ENCODE measurements at places on chromosomes 7 and 10.

DNA sequence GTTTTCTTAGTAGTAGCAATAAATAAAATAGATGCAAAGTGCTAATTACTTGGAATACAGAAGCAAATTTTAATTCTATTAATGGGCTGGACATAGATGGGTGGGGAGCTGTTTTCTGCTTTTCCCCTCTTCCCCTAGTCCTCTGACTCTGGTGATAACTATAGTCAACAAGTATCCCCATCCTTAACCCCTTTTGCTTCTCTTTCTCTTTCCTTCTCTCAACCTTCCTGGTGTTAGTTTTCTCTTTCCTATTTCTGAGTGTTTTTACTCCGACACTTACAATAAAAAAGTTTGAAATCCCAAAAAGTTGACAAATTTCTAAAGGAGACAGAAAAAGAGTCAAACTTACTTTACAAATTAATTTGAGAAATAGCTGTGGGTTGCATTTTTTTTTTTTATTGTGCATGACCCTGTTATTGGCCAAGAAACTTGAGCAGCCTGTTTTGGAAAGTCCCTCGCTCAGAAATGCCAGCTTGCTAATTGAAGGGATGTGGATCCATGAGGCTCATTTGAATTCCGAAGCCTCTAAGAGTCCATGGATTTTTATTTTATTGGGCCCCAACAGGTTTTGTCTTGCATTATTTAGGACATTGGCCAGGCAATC, 2.4 kb downstream of the FAS start:
- DNase-seq: no peak

DNA sequence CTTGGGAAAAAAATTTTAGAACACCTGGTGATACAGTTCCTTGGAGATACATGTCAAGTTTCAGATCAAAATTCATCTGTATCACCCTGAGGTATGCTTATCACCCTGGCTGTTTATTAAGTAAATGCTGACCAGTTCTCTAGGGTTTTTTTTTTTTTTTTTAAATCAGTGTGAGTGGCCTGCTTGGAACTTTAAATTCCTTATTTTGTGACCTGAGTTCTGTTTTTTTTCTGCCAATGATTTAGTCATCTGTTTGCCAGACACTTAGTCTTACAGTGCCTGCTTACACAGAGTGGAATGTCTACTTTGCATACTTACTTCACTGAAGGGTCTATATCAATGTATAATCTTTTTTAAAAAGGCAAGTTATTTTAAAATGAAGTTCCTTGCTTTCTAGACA, 1.8 kb downstream of the TSPAN13 start:
- DNase-seq: peak; percentile 52

DNA sequence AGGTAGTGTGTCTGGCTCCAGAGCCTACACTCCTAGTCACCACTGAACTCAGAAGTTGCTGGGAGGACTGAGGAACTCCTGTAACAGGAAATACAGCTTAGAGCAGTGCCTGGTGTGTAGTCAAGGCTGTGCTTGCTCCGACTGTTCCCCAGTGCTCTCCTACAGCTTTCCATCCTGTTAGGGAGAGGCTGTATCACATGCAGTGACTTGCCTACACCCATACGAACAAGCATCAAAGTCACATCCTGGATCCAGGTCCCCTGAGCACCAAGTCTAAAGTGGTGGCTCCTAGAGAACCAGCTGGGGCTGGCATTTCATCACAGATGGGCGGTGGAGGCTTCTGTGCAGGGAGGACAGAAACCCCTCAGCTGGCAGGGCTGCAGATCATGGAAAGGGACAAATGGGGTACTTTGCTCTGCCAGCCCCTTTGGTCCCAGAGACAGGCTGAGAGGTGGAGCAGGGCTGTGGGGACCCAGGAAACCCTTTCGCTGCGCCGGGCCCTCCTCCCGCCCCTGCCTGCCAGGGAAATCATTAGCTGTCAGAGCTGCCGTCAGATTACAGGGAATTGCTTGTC, 7.7 kb downstream of the ASB10 start:
- DNase-seq: no peak

DNA sequence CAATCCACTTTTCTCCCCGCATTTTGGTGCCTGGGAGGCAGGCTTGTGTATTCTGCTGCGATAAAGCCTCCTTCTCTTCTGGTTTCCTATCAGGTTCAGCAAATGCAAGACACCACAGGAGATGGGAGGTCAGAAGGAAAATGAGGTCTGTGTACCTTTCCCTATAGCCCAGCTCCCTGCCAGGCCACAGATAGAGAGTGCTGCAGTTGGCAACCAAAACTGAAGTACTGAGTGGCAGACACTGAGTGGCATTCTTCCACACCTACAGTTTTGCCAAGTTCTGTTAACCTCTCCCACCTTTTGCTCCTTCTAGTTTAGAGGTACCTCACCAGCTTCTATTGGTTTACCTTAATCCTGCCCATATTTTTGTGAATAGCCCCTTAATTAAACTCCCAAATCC, 948.4 kb downstream of the SORCS1 start:
- no peak for DNase-seq

GRCh38 chr10:78968943-78969342, 99.8 kb upstream of the ZMIZ1 start:
- DNase-seq: no peak

DNA sequence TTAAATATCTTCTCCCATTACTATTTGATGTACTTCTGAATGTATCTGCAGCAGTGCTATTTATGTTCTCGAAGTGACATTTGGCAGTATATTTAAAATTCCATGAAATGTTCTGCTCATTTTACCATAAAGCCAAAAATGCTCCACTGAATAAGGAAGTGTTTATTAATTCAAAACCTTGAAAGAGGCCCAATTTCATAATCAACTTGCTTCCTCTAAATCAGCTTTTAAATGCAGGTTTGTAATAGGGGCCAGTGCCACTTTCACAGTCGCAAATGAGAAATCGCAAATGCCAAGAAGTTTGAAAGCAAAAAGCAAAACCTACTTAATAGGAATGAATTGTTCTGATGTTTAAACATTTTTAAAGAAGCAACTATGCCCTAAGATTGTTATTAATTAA, 11.4 kb downstream of the NHLRC2 start:
- DNase-seq: no peak

GRCh38 chr7:22476824-22477223, 23.2 kb downstream of the STEAP1B start:
- DNase-seq: no peak

- no peak for DNase-seq
Measured at GRCh38 chr10:105063796-105064195, 422.7 kb downstream of the SORCS3 start.

DNA sequence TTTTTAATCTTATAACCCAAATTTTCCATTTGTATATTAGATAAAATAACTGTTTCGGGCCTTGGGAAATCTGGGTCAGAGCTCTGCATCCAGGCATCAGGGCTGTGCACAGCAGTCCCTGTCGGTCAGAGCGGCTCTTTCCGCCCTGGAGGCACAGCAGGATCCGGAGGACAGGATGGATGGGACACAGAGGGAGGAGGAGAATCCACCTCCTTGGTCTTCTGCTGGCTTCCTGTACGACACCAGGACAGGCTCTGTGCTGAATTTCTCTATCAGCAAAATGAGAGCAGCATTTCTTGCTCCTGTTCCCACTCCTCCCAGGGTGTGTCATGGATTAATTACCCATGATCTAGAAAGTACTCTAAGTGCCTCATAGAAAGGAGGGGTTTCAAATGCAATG, 254.9 kb downstream of the SKAP2 start:
- no peak for DNase-seq

GRCh38 chr10:58322835-58323209, 12.0 kb upstream of the UBE2D1 start:
- DNase-seq: no peak

DNA sequence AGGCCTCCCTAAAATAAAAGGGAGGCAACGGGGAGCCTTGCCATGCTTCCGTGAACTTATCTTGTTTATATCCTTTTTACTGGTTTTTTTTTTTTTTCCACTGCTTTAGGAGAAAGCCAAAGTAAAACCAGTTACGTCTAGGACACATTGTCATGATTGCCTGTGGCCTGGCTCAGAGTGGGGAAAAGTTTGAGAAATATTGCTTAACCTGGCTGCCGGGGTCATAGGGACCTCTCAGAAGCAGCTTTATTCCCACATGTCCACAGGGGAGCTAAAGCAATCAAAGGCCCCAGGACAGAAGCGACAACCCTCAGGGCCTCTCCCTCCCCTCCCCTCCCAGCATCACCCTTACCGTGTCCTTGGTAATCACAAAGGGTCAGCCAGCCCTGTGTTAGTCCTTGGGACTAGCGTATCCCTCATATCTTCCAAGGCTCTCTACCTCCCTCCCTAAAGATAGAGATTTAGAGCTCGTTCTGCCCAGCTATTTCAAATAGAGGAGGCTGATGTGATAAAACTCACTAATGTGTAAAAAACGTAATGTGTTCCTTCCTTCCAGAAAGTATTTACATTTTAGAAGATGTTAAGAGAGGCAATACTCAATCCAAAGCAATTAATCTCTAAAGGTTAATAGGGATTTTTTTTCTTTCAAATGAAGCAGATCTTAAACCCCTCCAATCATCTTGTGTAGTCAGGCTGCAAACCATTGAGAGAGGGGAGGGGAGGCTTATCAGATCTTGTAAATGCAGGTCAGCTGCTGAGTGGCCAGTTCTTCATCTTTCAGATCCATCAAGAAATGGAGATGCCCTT, 64.8 kb upstream of the PRKAR2B start:
- DNase-seq: no peak

DNA sequence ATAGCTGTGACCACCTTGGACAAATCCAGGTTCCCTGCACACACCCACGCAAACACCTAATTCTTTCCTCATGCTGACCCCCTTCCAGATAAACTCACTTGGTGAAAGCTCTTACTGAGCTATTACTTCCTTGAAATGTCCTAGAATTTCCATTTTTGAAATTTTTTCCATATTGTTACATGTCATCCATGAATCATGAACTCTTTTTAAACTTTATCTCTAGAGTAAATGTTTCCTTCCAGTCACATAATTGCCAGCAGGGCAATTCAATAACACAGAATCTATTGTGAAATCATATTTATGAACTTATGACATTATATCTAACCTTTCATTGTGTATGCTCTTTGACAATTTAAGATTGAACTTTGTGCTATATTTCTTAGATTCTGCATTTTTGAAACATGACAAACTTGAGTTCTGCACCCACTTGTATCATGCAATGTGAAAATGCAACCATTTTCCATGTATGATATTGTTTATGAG, 26.8 kb upstream of the FGL2 start:
- no peak for DNase-seq

GRCh38 chr7:97499204-97499603, 232.7 kb upstream of the TAC1 start:
- DNase-seq: peak; percentile 2

DNA sequence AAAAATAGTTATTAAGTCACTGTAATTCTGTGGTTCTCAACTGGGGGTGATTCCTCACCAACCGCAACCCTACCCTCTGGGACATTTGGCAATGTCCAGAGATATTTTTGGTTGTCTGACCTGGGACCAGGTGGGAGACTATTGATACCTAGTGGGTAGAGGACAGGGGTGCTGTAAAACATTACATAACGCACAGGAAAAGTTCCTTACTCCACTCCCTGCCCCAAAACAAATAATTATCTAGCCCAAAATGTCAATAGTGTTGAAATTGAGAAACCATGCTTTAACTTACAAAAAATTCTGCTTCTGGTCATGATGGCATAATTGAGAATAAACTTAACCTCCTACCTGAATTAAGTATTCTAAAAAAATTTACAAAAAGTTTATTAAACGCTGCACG, 177.7 kb upstream of the FEZF1 start:
- DNase-seq: no peak

DNA sequence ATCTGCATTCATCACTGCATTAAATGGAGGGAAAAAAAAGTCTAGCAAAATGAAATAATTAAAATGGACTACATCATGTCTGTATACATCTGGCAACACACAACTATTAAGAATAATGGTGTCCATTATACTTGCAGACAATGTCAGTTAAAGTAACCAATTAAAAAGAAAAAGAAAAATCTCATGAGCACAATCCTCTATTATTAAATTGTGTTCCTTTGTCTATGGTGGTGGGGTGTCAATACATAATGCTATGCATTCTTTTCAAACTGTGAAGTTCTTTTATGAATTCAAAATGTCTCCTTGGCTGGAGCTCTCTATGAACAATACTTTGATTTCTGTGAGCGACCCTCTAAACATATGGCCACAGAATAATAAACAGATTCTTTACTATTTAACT, 63.5 kb downstream of the NRP1 start:
- DNase-seq: no peak

DNA sequence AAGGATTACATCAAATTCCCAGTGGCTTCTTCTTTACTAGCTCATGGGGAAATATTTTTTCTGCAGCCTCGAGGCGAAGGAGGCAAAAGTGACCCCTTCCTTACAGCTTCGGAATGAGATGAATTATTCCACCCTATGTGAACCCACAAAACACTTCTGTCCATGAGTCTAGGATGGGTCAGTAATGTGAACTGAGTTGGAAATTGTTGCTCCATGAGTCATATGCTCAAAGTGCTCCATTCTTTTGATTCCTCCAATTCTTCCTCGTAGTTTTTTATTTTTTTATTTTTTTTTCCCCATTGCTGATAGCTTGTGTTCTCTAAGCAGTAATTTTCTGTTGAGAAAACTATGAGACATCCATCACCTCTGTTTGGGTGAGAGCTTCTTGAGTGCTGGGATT, 31.7 kb upstream of the FAM204A start:
- peak; percentile 90 for DNase-seq

DNA sequence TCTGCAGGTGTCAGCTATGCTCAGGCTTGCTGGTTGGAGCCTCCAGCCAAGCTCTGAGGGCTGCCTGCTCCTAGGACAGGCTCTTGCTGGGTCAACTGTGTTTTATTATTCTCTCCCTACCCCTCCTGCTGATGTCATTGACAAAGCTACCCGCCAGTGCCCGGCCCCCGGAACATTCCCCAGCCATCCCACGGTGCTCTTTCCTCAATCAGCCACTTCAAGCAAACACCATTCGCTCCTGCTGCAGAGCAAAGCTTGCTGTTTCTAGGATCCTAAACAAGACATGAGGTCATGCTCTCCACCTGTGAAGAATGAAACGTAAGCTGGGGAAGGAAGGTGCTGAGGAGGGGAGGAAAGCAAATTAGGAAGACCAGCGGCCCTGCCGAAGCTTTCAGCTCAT, 2.1 kb upstream of the C10orf71 start:
- no peak for DNase-seq

- no peak for DNase-seq
Measured at GRCh38 chr7:19369182-19369581, 224.0 kb upstream of the FERD3L start.

GRCh38 chr10:104795411-104795810, 154.3 kb downstream of the SORCS3 start:
- DNase-seq: no peak

- DNase-seq: no peak
Measured at GRCh38 chr10:130656582-130657133, 520.5 kb downstream of the GLRX3 start.
